A549 treated with CpdA at 1 μM for 4 hours (cell line): ENCODE measurements at places on chromosomes 3 and 15. TPM values are rescaled to one million over a fixed set of nuclear protein-coding genes. Genes with fewer than 3 reads are reported as not detected.

The OR5AC2 gene
- total RNA-seq: not detected in 5 replicates

The CHRM5 gene
- 0.01 to 0.02 TPM in 2 of 5 replicates, not detected in the others for total RNA-seq

The GOLGA8M gene
- not detected in 5 replicates for total RNA-seq

The CEP19 gene
- 3.1 to 3.6 TPM (median 3.4 TPM) in 5 replicates for total RNA-seq

The DOCK3 gene
- 0.42 to 0.51 TPM (median 0.49 TPM) in 5 replicates for total RNA-seq

The C3orf49 gene
- total RNA-seq: not detected in 5 replicates

The CMTM8 gene
- 6.2 to 10.7 TPM (median 9.7 TPM) in 5 replicates for total RNA-seq

The SLC28A2 gene
- total RNA-seq: not detected in 5 replicates

The ITIH1 gene
- total RNA-seq: not detected in 5 replicates

The C2CD4A gene
- total RNA-seq: 0.02 to 0.05 TPM (median 0.04 TPM) in 4 of 5 replicates, not detected in the other

The ZNF639 gene
- 18.5 to 22.8 TPM (median 22.4 TPM) in 5 replicates for total RNA-seq

The SPINT1 gene
- total RNA-seq: 0.82 to 1.1 TPM (median 0.92 TPM) in 5 replicates

The XCR1 gene
- total RNA-seq: not detected in 5 replicates

The NGRN gene
- 106 to 119 TPM (median 116 TPM) in 5 replicates for total RNA-seq

The MST1R gene
- total RNA-seq: 5.0 to 10.2 TPM (median 7.9 TPM) in 5 replicates

The PARP15 gene
- not detected in 5 replicates for total RNA-seq

The LRRC28 gene
- total RNA-seq: 14.0 to 17.2 TPM (median 16.1 TPM) in 5 replicates

The NR2C2 gene
- 13.2 to 18.3 TPM (median 18.1 TPM) in 5 replicates for total RNA-seq

The POLR2M gene
- total RNA-seq: 46.7 to 98.0 TPM (median 57.2 TPM) in 5 replicates

The MORC1 gene
- not detected in 5 replicates for total RNA-seq

The PLAAT1 gene
- 0.14 to 0.28 TPM in 2 of 5 replicates, not detected in the others for total RNA-seq

The GATM gene
- 2.0 to 3.1 TPM (median 2.1 TPM) in 5 replicates for total RNA-seq

The AMIGO3 gene
- 0.26 to 1.7 TPM (median 0.57 TPM) in 5 replicates for total RNA-seq

The MESP1 gene
- total RNA-seq: 2.9 to 7.5 TPM (median 6.2 TPM) in 5 replicates

The NAALADL2 gene
- 0.11 to 0.40 TPM (median 0.34 TPM) in 3 of 5 replicates, not detected in the others for total RNA-seq

The MCF2L2 gene
- 0.10 to 0.26 TPM (median 0.15 TPM) in 3 of 5 replicates, not detected in the others for total RNA-seq

The UBA7 gene
- total RNA-seq: 0.31 to 0.51 TPM (median 0.51 TPM) in 5 replicates

The CFAP100 gene
- not detected in 5 replicates for total RNA-seq

The POPDC2 gene
- total RNA-seq: 0.18 to 0.37 TPM (median 0.22 TPM) in 4 of 5 replicates, not detected in the other

The CAPN3 gene
- 0.25 to 0.43 TPM (median 0.31 TPM) in 3 of 5 replicates, not detected in the others for total RNA-seq

The BFSP2 gene
- total RNA-seq: not detected in 5 replicates

The TNFSF10 gene
- 0.10 to 0.21 TPM (median 0.10 TPM) in 3 of 5 replicates, not detected in the others for total RNA-seq

The ISLR2 gene
- 0.13 to 0.27 TPM (median 0.15 TPM) in 5 replicates for total RNA-seq

The HCLS1 gene
- total RNA-seq: 0.07 to 0.45 TPM (median 0.13 TPM) in 5 replicates

The ADPGK gene
- total RNA-seq: 75.9 to 81.9 TPM (median 79.5 TPM) in 5 replicates

The CNTN4 gene
- not detected in 5 replicates for total RNA-seq

The C3orf20 gene
- not detected in 5 replicates for total RNA-seq

The TRPM1 gene
- not detected in 5 replicates for total RNA-seq

The SLC12A8 gene
- 0.97 to 2.3 TPM (median 1.2 TPM) in 5 replicates for total RNA-seq

The ATP13A4 gene
- 0.09 TPM in 1 of 5 replicates, not detected in the others for total RNA-seq

The CCK gene
- 1.2 to 2.4 TPM (median 1.8 TPM) in 5 replicates for total RNA-seq

The TMEM212 gene
- not detected in 5 replicates for total RNA-seq

The PRC1 gene
- 189 to 274 TPM (median 209 TPM) in 5 replicates for total RNA-seq

The GOLGA8G gene
- total RNA-seq: 0.02 TPM in 1 of 5 replicates, not detected in the others

The CPNE4 gene
- total RNA-seq: 4.1 to 6.4 TPM (median 5.0 TPM) in 5 replicates

The MKRN2OS gene
- not detected in 5 replicates for total RNA-seq

The UMPS gene
- total RNA-seq: 46.6 to 67.9 TPM (median 52.0 TPM) in 5 replicates

The SLC22A14 gene
- total RNA-seq: 0.06 to 0.10 TPM in 2 of 5 replicates, not detected in the others
